ENCODE measurements at places on chromosomes 13 and 19.
A peak's percentile ranks its signal among the peaks of the same experiment; 100 is the strongest.

DNA sequence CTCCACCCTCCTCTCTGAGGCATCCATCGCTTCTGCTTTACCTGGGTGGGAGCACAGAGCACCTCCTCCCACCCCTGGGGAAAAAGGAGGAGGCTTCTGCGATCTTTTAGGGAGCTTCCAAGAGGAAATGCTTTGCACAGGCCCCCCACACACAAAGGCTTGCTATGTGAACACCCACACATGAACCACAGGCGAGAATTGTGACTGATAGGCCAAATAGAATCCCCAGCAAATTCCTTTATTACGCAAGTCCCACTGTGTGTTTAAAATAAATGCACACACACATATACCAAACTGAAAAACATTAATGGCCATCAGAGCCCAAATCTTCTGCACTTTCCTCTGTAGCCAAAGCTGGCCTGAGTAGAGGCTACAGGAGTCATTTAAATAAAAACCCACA, 50.6 kb downstream of the HSPH1 start:
- no peak for DNase-seq

DNA sequence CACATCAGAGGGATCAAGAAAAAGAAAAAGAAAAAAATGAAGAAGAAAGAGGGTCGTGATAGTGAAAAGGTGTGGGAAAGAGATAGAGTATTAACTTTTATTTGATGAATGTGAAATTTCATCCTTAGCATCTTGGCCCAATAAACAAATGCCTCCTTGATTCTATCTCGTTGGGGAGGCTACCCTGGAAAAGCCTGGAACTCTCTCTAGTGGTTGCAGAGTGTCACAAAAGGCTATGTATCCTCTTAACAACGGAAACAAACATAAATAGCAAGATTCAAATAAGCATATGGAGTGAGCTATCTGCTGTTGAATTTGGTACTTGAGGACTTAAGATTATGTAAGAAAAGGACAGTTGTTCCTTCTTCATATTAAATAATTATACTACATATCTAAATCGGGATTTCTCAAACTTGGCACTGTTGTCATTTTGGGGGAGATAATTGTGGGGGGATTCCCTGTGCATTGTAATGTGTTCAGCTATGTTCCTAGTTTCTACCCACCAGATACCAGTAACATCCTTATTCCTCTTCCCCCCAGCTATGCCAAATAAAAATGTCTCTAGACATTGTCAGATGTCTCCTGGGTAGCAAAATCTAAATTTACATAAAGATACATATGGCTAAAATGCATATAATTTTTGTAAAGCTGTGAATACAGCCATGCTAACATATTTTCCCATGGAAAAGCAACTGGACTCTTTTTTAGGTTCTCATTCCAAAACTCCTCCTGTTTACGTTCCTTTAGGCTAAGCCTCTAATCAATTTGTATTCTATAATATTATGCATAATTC, 557.2 kb downstream of the DCT start:
- no peak for DNase-seq

GRCh38 chr13:27667946-27668345, 46.3 kb downstream of the POLR1D start:
- DNase-seq, result no peak

- peak; percentile 83 for DNase-seq
Measured at GRCh38 chr13:45162821-45163220, 38.0 kb downstream of the KCTD4 start.

- no peak for DNase-seq
Measured at GRCh38 chr19:47280183-47280797, 5.6 kb downstream of the INAFM1 start.

DNA sequence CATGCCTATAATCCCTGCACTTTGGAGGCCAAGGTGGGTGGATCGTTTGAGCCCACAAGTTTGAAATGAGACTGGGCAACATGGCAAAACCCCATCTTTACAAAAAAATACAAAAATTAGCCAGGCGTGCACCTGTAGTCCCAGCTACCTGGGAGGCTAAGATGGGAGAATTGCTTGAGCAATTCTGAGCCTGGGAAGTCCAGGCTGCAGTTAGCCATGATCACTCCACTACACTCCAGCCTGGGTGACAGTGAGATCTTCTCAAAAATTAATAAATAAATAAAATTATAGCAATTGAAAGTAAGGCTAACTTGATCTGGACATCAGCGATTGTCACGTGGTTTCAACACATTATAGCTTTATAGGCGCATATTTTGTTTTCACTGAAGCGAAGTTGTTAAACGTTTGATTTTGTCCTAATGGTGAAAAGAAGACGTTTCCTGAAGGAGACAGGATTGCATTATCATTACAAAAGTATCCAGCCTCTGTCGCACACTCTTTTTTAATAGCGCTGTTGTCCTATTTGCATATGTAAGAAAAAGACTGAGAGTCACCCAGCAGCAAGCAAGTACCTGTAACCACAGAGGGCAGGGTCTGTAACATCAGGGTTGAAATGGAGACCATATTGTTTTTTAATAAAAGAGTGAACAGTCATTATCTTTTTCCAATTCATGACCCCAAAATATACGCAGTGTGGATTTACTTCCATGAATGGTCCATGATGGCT, 335.7 kb downstream of the DCT start:
- no peak for DNase-seq

- no peak for DNase-seq
Measured at GRCh38 chr19:2556221-2557092, 80.5 kb downstream of the GADD45B start.

GRCh38 chr19:53471916-53472315, 4.4 kb downstream of the ZNF813 start:
- no peak for DNase-seq

GRCh38 chr13:44146138-44146537, 227.5 kb upstream of the SERP2 start:
- DNase-seq, result no peak

- DNase-seq, result no peak
Measured at GRCh38 chr13:113495494-113496210, 5.1 kb upstream of the DCUN1D2 start.

DNA sequence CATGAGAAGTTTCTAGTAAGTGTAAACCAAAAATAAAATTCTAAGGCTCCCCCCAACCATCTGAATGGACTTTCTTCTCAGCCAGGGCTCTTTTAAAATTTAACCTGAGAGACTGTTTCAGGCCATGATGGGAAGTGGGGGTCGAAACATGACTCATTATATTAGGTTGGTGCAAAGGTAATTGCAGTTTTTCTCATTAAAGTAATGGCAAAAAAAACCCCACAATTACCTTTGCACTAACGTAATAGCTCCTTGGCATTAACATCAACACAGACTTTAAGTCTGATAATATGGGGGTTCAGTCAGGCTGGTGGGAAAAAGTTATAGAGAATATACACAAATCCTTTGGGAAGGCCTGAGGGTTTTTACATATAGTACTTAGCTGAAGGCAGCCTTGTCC, 9.4 kb upstream of the SPART start:
- DNase-seq, result no peak

- DNase-seq, result no peak
Measured at GRCh38 chr19:21202865-21203494, 61.1 kb downstream of the ZNF431 start.

DNA sequence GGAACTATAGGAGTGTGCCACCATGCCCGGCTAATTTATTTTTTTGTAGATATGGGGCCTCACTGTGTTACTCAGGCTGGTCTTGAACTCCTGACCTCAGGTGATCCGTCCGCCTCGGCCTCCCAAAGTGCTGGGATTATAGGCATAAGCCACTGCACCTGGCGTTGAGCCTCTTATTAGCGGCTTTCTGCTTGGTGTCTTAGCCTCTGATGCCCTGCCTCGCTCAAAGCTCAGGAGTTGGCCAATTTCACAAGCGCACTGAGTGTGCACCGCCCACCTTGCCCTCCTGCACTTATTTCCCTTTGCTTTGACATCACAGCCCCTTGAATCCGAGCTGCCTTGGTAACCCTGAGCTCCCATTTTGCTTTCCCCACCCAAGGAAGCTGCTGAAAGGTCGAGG, 10.1 kb downstream of the YIPF2 start:
- no peak for DNase-seq

DNA sequence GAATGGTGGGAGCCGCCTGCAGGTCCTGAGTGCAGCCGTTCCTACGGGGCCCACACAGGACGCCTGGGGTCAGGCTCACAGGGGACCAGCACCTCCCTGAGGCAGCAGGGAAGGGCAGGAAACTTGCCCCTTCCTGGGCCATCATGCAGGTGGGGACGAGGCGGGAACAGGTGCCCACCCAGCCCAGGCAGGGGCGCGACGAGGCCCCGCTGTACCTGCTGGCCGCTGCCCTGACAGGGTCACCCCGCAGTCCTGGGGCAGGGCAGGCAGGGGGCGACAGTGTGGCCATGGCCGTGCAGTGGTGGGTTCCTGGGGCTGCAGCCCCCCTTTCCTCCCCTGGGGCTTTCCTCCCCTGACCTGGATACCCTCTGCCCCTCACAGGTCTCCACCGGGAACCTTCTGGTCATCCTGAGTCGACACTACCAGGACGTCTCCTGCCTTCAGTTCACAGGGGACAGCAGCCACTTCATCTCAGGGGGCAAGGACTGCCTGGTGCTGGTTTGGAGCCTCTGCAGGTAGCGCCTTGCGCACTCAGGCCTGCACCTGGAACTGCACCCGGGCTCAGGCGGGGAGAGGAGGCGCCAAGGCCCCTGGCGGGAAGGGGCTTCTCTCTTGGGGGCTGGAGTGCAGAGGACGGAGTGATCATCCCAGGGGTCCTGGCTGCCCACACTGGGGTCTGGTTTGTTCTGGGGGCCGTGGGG, 5.4 kb downstream of the WDR18 start:
- no peak for DNase-seq

DNA sequence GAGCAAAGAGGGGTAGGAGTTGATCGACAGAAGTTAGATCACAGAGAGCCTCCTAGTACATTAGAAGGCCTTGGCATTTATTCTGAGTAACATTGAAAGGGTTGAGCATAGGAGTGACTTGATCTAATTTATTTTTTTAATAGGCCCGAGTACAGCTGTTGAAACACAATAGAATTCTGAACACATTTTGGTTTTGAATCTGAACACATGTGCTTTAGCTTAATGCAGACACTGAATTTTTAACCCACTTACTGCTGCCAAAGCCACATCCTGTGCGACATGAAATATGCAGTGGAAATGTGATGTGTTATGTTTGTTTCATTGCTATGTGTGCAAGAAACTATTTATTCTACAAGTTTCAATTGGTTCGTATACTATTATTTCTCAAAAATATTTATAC, 1505.9 kb downstream of the PCDH9 start:
- no peak for DNase-seq

DNA sequence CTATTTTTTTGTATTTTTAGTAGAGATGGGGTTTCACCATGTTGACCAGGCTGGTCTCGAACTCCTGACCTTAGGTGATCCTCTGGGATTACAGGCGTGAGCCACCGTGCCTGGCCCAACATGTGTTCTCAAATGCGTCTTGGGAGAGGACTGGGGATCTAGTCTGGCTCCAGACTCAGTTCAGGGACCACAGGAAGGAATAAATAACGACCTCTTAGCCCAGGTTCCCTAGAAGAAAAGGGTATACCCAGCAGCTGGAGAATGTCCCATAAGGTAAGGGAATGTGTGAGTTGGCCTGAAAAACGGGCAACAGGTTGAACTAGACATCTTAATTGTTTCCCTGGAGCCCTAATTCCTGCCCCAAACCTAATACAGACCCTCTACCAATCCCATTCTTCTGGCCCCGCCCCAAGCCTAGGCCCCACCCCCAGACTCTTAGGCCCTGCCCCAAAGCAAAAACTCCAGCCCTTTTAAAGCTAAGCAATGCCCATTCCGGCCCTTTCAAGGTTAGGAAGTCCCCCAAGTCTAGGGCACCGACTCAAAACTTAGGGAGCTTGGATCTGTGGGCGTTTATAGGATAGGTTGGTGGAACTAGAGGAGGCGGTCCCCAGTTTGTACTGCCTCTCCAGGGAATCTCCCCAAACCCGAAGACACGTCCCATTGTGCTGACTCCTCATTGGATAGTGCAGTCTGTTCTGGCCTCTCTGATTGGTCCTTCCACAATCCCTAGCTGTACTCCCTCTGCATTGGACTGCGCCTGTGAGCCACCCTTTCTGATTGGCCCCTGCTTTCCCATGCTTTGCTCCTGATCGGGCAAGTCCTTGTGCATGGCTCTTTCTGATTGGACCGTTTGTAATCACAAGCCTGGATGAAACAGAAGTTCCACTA, 5.4 kb upstream of the LRFN1 start:
- no peak for DNase-seq

- DNase-seq, result no peak
Measured at GRCh38 chr13:38013676-38014075, 144.1 kb upstream of the TRPC4 start.

DNA sequence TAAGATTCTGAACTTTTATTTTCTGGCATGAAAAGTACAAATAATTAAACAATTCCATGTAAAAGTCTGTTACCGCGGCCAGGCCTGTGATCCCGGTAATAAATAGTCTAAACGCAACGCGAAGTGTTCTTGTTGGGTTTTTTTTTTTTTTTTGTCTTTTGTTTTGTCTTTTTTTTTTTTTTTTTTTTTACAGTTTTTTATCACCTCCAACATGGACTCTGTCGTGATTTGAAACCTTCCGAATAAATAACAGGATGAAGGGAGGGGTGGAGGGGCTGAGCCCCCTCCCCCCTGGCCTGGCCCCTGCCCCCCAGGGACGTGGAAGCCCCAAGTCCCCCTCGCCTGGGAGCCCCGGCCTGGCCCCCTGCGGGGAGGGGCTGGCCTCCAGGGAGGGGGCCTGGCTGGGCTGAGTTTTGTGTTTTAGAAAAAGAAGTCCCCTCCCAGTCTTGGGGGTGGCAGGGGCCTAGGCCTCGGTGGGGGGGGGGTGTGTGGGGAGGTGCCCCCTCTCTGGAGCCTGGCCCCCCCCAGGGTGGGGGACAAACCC, 16.0 kb downstream of the PRKCSH start:
- no peak for DNase-seq

DNA sequence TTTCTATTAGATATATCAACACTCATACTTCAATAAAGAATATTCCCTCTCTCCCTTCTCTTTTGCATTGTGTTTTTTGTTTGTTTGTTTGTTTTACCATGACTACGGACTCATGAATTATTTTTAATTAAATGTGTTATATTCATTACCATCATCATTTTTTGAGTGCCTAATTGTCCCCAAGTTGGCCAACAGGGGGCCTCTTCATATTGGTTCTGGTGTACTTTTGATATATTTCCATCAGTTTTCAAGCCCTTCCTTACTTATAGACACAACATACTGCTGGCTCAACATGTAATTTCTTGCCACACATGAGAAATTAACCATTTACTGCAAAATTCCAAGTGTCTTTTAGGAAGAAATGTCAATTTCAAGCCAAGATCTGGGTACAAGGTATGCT, 54.5 kb upstream of the GPC6 start:
- DNase-seq, result no peak

GRCh38 chr13:33544308-33544707, 258.8 kb upstream of the STARD13 start:
- DNase-seq, result no peak

- no peak for DNase-seq
Measured at GRCh38 chr13:107713314-107713713, 502.0 kb downstream of the LIG4 start.

DNA sequence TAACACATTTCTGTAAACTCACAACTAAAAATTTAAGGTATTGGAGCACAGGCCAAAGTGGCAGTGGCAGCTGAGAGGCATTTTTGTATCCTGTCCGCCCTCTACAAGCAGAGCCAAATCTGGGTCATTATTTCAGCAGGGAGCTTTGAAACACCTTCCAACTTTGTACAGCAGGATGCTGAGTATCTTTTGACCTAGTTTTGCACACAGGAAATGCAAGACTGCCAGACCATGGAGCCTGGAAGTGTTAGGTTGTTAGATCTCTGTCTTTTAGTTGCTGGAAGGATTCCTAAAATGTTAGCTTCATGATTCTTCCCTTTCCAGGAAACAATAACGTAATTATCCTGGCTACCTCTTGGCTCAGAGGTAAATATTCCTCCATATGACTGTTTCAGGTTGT, 148.6 kb upstream of the ATXN8OS start:
- no peak for DNase-seq

- no peak for DNase-seq
Measured at GRCh38 chr13:103009051-103009840, 57.0 kb downstream of the SLC10A2 start.
